ENCODE measurements at places on chromosomes 12 and 14.

GRCh38 chr14:74934476-74935359 lies 11.7 kb upstream of the RPS6KL1 start:
- DNase-seq = no peak

DNA sequence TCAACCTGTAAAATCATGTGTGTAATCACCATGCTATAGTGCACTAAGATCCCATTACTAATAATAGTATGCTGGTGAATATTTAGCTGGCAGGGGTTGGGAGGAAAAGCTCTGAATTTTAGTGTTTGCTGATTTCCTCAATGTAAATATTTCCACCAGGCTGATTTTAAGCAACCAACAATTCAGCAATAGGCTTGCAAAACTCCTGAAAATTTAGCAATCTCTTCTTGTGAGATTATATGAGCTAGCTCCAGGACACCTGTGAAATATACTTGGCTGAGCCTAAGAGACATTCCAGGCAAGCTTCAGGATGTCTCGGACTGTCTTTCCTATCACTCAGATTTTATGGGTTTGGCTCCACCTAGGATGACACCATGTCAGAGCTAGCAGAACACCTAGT lies 106.9 kb upstream of the ANO4 start:
- no peak for DNase-seq

DNA sequence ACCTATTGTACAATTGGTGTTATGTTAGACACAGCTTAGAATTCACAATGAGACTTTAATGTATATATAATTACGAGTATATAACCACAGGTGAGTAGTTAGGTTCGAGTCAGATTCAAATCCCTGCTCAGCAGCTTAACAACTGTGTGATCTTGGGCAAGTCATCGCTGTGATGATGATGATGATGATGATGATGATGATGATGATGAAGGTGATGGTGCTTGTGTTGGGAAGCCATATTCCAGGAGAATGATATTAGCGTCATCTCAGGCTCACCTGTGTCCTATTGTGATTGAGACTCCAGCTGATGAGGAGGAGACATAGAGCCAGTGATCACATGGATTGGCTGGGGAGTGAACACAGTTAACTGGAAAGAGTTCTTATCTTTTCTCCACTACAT lies 16.5 kb downstream of the RFX4 start:
- DNase-seq = no peak

- no peak for DNase-seq
These were observed 121.7 kb upstream of the USP15 start for GRCh38 chr12:62138527-62138926.

GRCh38 chr12:83818881-83819280 lies 1093.7 kb downstream of the SLC6A15 start:
- DNase-seq = no peak

DNA sequence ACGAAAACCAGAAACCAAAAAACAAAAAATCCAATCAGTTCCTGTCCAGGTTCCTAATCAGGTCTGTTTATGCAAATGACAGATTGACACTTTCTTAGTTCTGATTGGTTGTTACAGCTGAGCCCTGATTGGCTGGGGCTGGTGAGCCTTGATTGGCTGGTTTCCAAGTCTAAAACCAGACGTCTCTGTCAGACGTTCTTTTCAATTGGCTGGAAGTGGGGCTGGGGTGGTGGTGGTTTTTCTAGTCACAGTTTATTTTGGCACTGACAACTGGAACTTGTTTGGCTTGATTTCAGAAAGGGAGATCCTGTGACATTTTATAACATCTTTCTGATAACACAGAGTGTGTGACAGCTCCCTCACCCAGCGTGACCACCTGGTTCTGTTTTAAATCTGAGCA lies 36.1 kb upstream of the PRICKLE1 start:
- no peak for DNase-seq

DNA sequence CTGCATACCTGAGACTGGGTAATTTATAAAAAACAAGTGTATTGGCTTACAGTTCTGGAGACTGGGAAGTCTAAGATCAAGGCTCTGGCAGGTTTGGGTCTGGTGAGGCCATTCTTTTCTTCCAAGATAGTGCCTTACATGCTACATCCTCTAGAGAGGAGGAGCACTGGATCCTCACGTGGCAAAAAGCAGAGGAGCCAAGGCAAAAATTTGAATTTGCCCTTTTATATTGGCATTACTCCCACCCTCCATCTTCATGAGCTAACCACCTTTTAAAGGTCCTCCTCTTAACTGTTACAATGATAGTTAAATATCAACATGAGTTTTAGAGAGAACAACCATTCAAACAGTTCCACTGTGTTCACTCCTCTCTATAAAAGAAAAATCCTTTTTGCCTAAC lies 286.3 kb upstream of the SEL1L start:
- DNase-seq = no peak

- DNase-seq = no peak
These were observed 13.0 kb upstream of the LRRC23 start for GRCh38 chr12:6891646-6892001.

- no peak for DNase-seq
These were observed 312.0 kb downstream of the KCNC2 start for GRCh38 chr12:74897425-74898211.

- DNase-seq = no peak
These were observed 34.0 kb downstream of the PYM1 start for GRCh38 chr12:55893723-55894122.

DNA sequence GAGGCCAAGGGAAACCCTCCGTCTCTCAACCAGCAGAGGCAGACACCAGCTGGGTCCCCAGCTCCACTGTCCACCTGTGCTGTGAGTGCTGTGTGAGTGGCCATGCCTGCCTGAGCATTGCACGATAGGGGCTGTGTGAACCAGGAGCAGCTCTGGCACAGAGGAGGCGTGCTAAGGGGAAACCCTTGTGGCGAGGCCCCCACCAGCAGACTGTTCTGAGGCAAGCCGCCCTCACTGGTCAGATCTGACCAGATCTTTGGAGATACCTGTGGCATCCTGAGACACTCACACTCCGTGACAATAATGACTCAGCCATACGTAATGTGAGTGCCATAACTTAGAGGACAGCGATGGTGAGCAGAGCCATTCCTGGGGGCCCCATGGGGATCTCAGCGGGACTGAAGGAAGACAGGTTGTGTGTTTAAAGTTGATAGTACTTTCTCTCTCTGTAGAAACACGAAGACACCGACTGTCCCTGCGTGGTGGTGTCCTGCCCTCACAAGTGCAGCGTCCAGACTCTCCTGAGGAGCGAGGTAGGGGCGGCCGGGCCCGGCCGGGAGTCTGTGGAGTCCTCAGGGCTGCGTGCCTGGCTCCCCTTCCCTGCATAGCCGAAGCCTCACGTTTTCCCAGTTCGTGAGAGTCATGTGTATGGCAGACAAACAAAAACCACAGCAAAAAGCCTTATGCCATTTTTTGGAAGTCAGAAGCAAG lies 36.6 kb upstream of the AMN start:
- no peak for DNase-seq

DNA sequence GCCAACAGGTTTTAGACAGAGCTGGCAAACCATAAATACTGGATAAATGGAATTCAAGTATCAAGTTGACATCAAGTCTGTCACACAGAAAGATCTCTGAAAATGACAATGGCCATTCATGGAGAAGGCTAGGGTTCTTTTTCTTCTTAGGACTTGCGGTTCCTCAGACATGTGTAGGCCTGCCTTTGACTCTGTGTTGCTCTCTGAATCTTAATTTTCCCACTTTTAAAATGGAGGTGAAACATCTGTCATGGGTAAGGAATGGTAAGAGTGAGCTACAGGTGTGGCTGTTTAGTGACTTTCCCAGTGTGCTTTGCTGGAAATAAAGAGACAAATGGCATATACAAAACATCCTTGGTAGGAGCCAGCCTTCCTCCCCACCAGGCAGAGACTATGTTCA lies 79.2 kb downstream of the PTCSC3 start:
- DNase-seq = no peak

- no peak for DNase-seq
These were observed 10.2 kb downstream of the KITLG start for GRCh38 chr12:88570103-88570502.

GRCh38 chr12:60205500-60205899 lies 609.7 kb downstream of the SLC16A7 start:
- DNase-seq = no peak

GRCh38 chr12:58728397-58728796 lies 191.9 kb downstream of the LRIG3 start:
- no peak for DNase-seq

Measured in GM19239 (cell line).